ENCODE measurements at places on chromosomes 7 and 10. TPM values are rescaled to one million over a fixed set of nuclear protein-coding genes. Genes with fewer than 3 reads are reported as not detected.

DNA sequence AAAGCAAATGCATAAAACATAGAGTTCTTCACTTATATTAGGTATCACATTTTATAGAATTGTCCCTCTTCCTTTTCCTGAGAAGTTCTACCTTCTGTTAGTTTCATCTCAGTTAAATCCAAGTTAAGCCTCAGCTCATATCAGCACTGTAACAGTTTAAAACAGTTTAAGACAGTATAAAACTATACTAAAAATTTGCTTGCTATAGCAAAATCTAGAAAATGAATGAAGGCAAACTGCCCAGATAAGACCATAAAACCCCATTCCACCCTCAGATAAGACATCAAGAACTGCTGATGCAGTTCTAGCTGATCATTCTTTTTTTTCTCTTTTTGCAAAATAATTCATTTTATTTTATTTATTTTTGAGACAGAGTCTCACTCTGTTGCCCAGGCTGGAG, 177.2 kb downstream of the RNF133 start:
- no peak for DNase-seq

DNA sequence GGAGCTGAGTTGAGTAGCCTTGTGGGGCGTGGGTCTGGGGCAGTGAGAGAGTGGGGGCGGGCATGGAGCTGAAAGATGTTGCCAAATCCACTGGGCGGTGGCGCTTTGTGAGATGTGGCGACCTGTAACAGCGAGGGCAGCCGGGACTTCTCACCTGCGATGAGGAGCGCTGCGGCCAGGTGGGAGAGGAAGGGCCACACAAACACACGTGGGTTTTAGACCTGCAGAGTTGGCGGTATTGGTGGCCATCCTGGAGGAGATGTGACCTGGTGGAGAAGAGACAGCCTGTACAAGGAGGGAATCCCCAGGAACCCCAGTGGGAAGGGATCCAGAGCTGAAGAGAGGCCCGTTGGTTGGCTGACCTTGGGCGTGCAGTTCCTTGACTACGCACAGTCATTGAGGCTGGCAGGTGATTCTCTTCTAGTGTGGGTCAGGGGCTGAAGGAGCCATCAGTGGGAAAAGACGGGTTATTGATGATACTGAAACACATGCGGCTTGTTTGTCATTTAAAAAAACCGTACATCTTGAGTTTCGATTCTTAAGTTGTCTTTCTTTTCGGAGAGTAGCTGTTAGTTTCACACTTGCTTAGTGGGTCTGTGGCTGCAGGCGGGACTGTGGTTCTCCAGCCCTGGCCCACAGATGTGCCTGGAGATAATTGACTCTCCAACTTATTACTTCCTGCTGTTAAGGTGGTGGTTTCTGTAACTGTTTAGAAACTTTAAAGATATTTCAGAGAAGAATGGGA, 2.4 kb downstream of the CHST12 start:
- DNase-seq: no peak

RPEL1 gene
- not detected for total RNA-seq

- DNase-seq: no peak
Observed at GRCh38 chr7:17668122-17668521, 272.2 kb downstream of the SNX13 start.

OR6B1 gene
- not detected for total RNA-seq

GRCh38 chr10:6465437-6465836, 114.6 kb downstream of the PRKCQ start:
- no peak for DNase-seq

DNA sequence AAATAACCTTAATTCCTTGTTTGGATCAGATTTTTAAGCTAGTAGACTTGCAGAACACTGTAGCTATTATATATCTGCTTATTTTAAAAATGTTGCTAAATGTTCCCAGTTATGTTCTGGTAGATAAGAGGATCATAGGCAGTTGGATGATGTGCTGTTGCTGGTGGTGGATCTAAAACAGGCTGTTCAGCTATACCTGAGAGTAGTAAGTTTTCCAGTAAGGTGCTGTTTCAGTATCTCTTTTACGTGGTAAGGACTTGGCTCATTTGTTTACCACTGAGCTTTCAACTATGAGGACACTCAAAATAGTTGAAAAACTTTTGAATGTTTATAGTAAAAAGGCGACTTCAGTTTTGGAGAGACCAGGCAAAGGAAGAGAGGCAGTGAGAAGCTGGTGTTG, 180.9 kb downstream of the CDK14 start:
- no peak for DNase-seq

GRCh38 chr7:21134631-21135030, 293.3 kb upstream of the SP4 start:
- no peak for DNase-seq

UNCX gene
- not detected for total RNA-seq

- no peak for DNase-seq
Observed at GRCh38 chr10:130160775-130161174, 24.6 kb downstream of the GLRX3 start.

LEP gene
- total RNA-seq: not detected

DNA sequence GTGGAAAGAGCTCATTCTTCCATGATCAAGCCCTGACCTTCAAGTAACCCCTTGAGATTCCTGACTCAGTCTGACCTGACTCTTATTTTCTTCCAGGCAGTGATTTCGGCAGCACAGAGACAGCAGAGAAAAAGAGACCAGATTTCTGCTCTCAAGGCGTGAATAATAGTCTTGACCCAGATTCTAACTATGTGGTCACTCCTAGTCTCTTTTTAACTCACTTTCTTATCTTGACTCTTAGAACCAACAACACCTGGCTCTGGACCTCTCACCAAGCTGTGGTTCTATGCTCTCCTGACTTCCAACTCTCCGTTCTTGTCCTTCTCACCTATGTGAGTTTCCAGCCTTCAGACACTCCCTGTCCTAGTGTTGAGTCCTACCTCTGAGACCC, 36.9 kb upstream of the KDM7A start:
- DNase-seq: no peak

TAS2R3 gene
- total RNA-seq: 3.6 TPM

FRAT1 gene
- total RNA-seq: 7.2 TPM

GRCh38 chr7:130990178-130990832, 256.3 kb upstream of the KLF14 start:
- peak; percentile 71 for DNase-seq

DNA sequence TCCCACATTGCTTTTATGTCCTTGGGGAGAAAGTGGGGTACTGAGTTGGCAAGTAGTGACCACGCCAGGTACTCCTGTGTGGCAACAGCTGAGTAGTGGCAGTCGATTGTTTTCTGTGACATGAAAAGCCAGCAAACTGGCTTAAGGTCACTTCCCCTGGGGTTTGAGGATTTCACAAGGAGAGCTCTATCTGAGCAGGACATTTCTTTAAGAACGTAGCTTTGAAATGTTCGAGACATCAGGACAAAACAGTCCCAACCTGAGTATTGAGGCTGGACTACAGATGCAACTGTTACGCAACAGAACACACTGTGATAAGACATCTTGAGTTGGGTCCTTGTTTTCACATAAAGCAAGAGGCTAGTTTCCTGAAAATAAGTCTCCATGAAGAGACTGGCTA, 146.7 kb upstream of the KLF14 start:
- DNase-seq: no peak

- no peak for DNase-seq
Observed at GRCh38 chr7:24764011-24764410, 6.7 kb upstream of the GSDME start.

DNA sequence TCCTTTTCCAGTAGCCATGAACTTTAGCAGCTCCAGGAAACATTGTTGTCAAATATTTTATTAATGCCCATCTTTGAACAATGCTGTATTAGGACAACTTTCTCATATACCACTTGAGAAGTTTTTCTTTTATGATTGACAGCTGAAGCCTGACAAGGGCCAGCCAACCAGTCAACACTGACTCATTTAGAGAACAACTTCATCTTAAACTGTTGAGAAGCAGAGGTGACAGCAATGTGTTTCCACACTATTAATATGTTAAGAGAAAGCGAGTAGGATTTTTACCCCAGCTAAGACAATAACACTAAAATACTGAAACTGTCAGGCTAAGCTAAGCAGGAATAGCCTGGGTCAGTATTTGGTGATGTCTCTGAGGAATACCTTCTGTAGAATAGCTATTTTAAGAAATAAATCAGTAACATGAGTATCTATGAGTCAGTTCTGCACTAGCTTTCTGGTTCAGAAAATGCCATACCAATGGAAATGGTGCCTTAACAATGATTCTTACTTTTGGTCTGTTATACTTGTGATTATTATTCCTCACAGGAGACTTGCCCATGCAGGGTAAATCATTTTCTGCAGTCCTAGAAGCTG, 168.8 kb upstream of the POT1 start:
- DNase-seq: no peak

SGPL1 gene
- 64.4 TPM for total RNA-seq

DNA sequence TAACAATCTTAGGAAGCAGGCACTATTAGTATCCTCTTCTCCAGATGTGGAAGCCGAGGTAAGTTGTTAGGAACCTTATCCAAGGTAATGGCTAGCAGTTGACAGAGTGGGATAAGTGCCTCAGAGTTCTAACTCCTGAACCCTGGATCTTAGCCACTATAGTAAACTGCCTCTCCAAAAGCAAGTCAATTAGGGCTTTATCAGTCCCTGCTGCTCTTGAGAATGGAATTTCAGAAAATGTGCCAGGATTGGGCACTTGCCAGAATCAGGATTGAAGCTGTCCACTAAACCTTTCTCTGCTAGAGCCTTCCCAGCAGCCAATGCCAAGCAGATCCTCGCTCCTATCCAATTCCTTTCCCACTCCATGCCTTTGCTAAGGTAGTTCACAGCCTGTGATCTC, 777.5 kb upstream of the POM121L12 start:
- peak; percentile 69 for DNase-seq

DNA sequence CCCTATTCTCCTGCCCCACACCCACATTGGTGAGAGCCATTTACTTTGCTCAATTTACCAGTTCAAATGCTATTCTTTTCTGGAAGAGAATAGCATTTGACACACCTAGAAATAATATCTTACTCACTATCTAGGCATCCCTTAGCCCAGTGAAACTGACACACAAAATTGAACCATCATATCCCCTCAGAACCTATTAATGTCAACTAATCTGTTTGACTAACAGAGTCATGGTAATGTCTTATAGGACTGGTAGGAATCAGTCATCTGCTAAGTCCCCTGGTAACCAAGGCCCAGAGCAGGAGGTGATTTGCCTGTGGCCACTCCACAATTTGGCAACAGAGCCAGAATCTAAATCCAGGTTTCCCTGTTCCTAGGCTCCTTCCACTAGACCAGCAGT, 63.3 kb downstream of the PPP1R3C start:
- no peak for DNase-seq

DNA sequence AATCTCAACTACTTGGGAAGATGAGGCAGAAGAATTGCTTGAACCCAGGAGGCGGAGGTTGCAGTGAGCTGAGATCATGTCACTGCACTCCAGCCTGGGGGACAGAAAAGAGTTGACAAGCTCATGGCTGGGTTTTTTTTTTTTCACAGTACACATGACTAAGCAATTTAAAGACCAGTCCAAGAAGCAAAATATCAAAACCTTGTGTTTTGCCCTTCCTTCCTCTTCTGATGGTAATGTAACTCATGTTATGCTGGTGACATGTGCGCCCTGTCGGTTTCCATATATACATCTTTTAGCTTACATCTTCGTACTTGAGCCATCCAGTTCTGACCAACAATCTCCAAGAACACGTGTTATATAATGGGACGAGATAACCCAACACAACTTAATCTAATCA, 237.7 kb upstream of the PLXDC2 start:
- no peak for DNase-seq

GRCh38 chr7:107978815-107979408, 24.0 kb downstream of the LAMB1 start:
- DNase-seq: no peak

UCN3 gene
- not detected for total RNA-seq

DNA sequence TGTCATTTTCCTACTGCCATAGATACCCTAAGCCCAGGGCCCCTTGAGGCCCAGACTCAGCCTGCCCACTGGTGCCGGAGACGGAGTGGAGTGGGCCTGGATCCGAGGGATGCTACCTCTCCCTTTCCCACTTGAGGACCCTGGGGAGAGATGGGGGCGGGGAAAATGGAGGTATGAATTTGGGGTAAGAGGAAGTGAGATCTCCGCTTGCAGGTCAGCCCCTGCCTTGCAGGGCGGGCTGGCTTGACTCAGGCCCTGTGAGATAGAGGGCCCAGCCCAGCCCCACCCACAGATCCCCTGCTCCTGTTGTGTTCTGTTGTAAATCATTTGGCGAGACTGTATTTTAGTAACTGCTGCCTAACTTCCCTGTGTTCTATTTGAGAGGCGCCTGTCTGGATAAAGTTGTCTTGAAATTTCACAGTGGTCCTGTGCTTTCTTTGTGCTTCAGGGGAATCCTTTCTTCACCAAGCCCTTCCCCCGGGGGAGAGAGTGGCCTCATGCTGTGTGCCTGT, 13.2 kb downstream of the YKT6 start:
- no peak for DNase-seq

DNA sequence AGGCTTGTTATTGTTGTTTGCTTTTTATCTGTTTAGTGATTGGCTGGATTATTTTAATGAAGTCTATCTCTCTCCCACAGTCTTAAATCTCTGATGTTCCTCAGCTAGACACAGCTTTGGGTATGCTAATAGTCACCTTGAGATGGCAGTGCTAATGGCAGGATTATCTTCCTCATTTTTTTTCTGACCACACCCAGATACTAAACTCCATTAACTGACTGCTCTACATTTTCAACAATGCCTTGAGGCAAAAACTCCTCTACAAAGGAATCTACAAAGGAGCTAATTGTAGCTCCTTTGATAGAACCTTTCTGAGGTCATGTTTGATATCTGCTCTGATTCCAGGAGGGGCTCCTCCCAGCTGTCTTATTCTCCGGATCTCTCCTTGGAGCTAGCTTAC, 122.6 kb downstream of the HBP1 start:
- no peak for DNase-seq

VSTM4 gene
- 42.9 TPM for total RNA-seq

DNA sequence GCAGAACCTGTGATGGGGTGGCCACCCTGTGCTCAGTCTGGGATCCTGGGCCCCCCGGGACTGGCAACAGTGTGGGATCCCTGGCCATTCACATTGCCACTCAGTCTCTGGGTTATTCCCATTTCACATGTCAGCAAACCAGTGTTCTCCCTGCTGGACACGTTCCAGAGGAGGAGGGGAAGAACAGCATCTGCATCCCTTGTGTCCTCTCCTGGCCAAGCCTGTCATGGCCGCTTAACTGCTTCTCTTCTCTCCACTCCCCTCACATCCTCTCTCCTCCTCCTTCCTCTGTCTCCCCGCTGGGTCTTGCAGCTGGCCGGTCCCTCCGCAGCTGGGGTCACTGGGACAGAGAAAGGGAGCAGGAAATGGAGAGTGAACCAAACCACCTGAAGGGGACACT, 74.4 kb downstream of the C10orf105 start:
- DNase-seq: no peak

- no peak for DNase-seq
Observed at GRCh38 chr10:15035385-15036301, 8.1 kb upstream of the OLAH start.

DNA sequence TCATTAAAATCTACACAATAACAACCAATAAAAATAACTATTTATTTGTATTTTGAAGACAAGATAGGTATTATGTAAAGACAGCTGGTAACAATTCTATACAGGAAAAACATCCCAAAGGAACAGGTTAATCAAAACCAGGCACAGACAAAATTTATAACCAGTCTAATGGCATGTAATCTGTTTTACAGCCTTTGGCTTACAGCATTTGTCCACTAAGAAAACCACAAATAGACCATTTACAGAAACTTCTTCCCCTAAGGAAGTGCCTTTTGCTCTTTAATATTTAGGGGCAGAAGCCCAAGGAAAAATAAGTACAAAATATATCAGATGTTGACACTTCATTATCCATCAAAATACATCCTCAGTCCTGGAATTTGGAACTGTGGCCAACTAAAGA, 65.0 kb downstream of the SVIL start:
- no peak for DNase-seq

GRCh38 chr10:80356563-80356988, at the start of the genes DYDC1 and DYDC2:
TSS of gene DYDC1 (minus strand) at chr10:80356755. CDS start at chr10:80352601, 4,154 bp downstream.
TSS of gene DYDC2 (plus strand) at chr10:80356781. CDS start at chr10:80362444, 5,663 bp downstream.
- DNase-seq: peak; percentile 76

CYP3A4 gene
- total RNA-seq: not detected
